Cortex of kidney (tissue), 1 donor: ENCODE measurements at places on chromosomes 1 and 21.

- no peak for DNase-seq
These were observed 183.6 kb upstream of the UBE2U start for GRCh38 chr1:64019818-64020217.

- no peak for DNase-seq
These were observed 4.1 kb upstream of the COL6A2 start for GRCh38 chr21:46093668-46094400.

GRCh38 chr1:39926820-39927219 is 25.1 kb upstream of the MYCL start:
- DNase-seq = no peak

DNA sequence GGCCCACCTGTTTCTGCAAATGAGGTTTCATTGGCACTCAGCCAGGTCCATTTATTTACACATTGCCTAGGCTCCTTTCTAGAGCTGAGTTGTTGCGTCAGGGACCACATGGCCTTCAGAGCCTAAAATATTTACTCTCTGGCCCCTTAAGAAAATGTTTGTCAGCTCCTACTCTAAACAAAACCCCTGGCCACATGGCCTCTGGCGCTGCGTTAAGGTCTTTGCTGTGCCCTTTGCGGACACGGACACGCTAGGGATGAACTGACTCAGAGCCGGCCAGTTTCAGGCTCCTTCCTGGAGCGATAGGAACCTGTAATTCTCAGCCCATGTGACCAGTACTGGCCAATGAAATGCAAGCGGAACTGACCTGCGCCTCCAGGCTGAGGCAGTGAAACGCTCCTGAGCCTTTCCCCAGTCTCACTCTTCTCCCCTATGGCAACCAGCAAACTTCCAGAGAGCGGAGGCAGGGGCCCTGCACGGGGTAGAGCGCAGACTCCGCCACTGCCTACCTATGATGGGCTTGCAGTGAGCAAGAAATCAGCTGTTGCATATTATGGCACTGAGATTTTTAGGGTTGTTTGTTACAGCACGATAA is 160.3 kb downstream of the ETS2 start:
- DNase-seq = no peak

DNA sequence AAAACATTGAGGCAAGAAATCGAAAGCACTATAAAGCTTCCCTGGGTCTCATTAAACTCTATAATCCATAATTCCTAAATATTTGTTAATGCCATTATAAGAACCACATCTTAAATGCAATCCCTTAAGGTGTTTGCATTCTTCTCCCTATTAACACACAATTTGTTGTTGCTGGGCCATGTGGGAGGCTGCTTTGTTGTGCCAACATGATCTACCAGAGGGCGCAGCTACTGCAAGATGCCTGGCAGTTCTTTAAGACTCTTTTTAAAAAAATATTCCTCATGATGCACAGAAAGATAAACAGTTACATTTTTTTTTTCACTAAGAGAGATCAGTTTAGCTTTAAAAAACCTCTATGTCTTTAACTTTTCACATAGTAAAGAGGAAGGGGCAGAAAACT is 39.0 kb upstream of the BCAS2 start:
- DNase-seq = no peak

GRCh38 chr1:152052606-152053005 is 15.8 kb upstream of the S100A11 start:
- no peak for DNase-seq

GRCh38 chr1:161484613-161485012 is 20.6 kb upstream of the FCGR2A start:
- no peak for DNase-seq

DNA sequence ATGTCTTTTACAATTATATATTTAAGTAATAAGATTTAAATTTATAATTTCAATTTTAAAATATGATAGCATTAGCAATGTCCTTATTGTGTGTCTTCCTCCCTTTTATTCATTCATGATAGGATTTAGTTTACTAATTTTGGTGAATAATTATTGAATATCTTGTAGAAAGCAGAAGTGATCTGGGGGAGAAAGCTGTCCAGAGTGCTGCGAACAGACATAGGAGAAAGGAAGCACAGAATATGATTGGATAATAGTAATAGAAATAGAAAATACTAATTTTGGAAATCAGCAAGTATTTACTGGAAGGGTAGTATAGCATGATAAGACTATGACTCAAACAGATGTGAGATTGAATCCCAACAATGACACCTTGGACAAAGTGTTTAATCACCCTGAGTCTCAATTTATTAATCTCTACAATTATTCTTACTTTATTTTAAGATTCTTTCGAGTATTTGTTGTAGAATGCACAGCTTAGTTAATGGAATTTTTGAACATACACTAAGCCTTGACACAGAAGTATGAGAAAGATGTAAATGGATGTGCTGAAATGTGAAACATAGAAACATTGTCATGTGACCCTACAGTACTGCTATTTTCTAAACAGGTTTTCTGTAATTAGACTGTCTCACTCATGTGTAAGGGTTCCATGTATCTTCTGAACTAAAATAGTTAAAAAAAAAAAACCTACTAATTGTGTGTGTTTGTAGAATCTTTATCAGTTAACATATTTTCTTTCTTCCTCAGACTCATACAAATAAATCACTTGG is 7.9 kb downstream of the SH3GLB1 start:
- DNase-seq = no peak

- DNase-seq = peak; percentile 54
These were observed 996 bp upstream of the ZZZ3 start for GRCh38 chr1:77683160-77684148.

DNA sequence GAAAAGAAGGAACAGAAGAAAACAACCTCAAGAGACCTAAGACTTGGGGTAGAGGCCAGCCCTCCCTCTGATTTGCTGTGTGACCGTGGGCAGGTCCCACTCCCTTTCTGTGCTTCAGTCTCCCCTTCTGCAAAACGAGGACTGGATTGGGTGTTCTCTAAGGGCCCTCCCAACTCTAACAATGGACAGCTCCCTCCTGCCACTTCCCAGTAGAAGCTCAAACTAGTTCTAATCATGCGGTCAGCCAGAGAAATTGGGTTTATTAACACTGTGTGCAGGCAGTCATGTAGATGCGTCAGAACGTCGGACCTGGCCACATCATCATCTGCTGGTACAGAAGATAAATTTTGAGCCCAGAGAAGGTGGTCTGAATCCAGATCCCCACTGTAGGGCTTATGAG is 1.6 kb upstream of the PADI4 start:
- no peak for DNase-seq

DNA sequence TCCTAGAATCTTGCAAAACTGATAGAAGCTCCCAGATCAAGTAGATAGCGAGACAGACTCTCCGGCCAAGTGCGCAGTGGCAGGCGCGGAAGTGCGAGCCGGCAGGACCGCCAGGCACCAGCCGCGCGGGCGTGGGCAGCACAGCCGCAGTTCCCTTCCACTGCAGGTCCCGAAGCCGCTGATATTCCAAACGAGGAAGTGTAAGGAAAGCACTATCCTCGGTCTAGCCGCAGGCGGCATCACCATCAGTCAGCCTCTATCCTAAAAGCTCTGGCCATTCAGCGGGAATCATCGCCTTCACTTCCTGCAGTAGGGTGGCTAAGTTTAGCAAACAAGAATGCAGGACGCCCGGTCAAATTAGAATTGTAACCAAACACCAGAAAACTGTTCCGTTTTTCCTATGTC is 710 bp downstream of the GLRX2 start:
- no peak for DNase-seq

- no peak for DNase-seq
These were observed 74.5 kb upstream of the USP24 start for GRCh38 chr1:55289614-55290013.

- DNase-seq = no peak
These were observed 188.6 kb upstream of the VAMP3 start for GRCh38 chr1:7582460-7582972.

DNA sequence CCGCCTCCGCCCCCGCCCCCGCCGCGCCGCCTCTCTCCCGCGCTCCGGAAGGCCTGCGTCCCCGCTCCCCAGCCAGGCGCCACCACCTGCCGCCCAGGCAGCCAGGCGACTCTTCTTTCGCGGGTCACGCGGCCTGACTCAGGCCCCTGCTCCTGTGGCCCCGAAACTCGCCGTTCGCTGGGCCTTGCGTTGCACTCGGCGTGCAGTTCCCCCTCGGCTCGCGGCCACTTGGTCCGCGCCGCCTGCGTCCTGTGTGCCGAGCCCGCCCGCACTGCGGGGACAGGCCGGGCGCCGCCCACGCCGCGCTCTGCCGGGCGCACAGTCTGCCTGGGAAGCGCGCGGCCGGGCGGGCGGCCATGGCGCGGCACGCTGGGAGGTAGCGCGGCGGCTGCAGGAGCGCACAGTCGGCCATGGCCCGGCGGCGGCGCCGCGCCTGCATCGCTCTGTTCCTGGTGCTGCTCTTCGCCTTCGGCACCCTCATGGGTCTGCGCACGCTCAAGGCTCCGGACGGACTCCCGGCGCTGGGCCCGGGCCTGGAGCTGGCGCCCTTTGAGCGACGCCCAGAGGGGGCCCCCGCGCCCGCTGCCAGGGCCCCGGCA is at the start of gene MANEAL:
TSS of gene MANEAL (plus strand) at position 75 of the 599 bp plus-strand sequence. CDS start at position 411, 336 bp downstream.
- no peak for DNase-seq

- no peak for DNase-seq
These were observed 18.5 kb downstream of the MORN1 start for GRCh38 chr1:2372551-2373490.

GRCh38 chr1:6688757-6689156 is 12.9 kb downstream of the DNAJC11 start:
- no peak for DNase-seq
